ENCODE measurements at places on chromosomes 2 and 18.

DNA sequence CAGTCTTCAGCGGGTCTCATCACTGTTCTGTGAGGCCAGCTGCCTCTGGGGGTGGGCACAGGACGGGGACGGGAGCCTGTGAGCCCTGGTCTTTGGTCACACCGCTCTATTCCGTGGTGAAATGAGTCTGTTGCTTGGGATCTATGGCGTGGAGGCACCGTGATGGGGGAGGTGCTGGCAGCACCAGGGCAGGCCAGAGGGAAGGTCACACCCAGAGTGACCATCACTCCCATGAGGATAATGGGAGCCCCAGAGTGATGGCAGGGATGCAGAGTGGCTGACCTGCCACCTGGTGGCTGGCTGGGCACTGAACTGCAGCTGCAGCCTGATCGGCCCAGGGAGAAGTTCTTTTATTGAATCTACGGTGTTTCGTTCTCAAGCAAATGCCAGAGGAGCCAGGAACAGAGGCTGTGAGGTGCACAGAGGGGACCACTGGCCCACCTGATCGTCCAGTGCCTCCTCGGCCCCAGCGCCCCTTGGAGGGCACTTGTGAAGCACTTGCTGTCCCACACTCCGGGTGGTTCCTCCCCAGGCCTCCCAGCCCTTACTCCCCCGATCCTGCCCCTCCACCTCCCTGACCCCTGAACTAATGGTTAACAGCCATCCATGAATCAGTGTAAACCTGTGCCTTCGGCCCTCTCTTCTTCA lies 17.9 kb downstream of the KCNIP3 start:
- DNase-seq = no peak

- DNase-seq = no peak
Observed at GRCh38 chr2:165601928-165602521, 132.5 kb downstream of the CSRNP3 start.

GRCh38 chr18:45267622-45268021 lies 347.7 kb upstream of the SLC14A2 start:
- no peak for DNase-seq

- no peak for DNase-seq
Observed at GRCh38 chr2:238645095-238645494, 202.8 kb upstream of the TWIST2 start.

- no peak for DNase-seq
Observed at GRCh38 chr2:219025637-219026585, 15.4 kb downstream of the CFAP65 start.

DNA sequence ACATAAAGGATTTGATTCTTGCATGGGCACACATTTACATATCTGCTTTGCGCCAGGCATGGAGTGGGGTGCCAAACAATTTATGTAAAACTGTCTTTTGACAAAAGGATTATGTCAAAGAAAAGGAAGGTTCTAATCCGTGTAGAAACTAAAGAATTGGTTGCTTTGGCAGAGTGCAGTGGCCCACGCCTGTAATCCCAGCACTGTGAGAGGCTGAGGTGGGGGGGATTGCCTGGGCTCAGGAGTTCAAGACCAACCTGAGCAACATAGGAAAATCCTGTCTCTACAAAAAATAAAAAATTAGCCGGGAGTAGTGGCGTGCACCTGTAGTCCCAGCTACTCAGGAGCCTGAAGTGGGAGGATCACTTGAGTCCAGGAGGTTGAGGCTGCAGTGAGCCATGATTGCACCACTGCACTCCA lies 1.1 kb upstream of the MTERF4 start:
- no peak for DNase-seq

DNA sequence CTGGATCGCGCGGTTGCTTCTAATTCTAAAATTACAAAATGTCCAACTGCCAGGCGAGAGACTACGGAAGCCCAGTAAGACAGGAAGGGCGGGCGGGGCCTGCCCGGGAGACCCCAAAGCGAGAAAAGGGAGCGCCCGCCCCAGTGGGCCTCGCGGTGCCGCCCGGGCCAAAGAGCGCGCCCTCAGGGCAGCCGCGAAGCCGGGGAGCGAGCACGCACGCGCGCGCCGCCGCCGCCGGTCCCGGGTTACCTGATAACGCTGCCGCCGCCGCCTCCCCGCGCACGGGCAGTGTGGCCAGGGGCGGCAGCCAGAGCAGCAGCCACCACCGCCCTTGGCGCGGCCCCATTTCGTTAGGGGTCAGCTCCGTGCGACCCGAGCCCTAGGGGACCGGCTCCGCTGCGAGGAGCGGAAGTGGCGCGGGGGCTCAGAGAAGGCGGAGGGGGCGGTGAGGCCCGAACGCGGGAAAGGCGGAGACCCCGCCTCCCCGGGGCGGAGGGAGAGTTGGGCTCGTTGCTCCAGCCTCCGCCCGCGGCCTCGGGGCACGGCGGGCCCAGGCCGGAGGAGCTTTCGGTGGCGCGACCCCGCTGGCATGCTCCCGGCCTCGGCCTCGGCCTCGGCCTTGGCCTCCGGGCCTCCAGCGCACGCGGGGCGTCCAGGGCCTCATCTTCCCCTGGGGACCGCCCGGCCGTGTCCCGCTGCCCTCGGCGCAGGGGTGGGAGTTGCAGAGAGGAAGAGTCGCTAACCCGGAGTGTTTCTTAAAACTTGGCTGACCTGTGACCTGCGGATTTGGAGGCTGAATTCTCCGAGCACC lies at the start of gene NEMP2:
TSS of gene NEMP2 (minus strand) at position 413 of the 811 bp plus-strand sequence. CDS start at position 346, 67 bp downstream.
- peak; percentile 67 for DNase-seq

GRCh38 chr2:189109921-189110397 lies 69.6 kb downstream of the COL5A2 start:
- no peak for DNase-seq

- DNase-seq = no peak
Observed at GRCh38 chr2:126876631-126877030, 22.1 kb upstream of the TEX51 start.

GRCh38 chr2:181662287-181662686 lies 5.4 kb upstream of the CERKL start:
- DNase-seq = no peak

All from CD4-positive, alpha-beta T cell treated with Interleukin-4 for 4 hours (primary cell).